RWPE2 (cell line): ENCODE measurements at places on chromosomes 1 and 21.

- DNase-seq, result no peak
Measured at GRCh38 chr1:157278383-157279137, 140.4 kb upstream of the ETV3 start.

GRCh38 chr1:31151402-31151801, 85.9 kb upstream of the PUM1 start:
- no peak for DNase-seq

- no peak for DNase-seq
Measured at GRCh38 chr1:212219679-212220463, 65.3 kb upstream of the PPP2R5A start.

DNA sequence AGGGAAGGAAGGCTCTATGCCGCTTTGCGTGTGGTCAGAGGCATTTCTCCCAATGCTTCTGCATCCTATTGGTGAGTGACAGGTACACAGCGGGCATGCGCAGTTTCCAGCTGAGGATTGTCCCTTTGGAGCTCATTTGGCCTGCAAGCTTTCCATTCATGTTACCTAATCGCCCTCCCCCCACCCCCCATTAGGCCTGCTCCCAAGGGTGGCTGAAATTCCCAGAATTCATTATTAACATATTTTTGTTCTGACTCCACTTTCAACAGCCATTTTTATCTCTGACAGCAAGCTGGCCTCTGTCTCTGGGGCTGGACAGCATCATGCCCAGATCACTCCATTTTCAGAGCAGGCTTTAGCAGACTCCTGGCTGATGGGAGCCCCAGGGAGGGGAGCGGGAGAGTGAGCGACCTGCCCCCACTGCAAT, 25.6 kb downstream of the MIS18A start:
- DNase-seq, result no peak

DNA sequence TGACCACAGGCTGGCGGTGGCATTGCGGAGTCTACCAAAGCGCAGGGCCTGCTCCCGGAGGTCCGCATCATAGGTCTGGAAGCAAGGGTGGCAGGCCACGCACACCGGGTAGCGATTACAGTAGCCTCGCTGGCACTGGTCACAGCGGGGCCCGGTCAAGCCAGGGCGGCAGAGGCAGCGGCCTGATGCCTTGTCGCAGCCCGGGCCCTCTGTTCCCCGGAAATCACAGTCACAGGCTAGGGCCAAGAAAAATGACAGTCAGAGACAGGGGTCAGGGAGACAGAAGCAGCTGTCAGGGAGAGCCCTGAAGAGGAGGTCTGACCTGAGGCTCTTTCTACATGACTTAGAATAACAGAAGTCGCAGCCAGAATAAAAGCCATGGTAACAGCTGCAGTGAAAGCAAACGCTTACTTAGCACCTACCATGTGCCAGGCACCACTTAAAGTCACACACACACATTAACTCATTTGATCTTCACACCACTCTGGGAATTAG, 26.4 kb downstream of the LAMB3 start:
- no peak for DNase-seq

- no peak for DNase-seq
Measured at GRCh38 chr1:225823811-225824261, 13.9 kb downstream of the EPHX1 start.

DNA sequence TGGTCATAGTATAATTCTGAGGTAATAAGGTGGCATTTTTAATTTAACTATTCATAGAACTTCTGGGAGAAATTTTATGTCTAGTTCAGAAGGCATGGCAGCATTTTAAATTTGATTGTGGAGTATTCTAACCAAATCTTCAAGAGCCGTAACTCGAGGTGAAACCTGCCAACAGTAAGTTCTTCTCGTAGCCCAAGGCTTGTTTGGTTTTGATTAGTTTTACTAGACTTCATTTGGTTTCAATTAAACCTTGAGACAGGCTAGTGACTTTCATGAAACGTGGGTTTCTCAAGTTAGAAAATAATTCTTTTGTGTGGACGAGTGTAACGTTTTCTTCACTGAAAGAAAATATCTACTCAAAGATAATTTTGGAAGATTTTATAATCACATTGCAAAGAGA, 395.5 kb downstream of the USP25 start:
- no peak for DNase-seq

DNA sequence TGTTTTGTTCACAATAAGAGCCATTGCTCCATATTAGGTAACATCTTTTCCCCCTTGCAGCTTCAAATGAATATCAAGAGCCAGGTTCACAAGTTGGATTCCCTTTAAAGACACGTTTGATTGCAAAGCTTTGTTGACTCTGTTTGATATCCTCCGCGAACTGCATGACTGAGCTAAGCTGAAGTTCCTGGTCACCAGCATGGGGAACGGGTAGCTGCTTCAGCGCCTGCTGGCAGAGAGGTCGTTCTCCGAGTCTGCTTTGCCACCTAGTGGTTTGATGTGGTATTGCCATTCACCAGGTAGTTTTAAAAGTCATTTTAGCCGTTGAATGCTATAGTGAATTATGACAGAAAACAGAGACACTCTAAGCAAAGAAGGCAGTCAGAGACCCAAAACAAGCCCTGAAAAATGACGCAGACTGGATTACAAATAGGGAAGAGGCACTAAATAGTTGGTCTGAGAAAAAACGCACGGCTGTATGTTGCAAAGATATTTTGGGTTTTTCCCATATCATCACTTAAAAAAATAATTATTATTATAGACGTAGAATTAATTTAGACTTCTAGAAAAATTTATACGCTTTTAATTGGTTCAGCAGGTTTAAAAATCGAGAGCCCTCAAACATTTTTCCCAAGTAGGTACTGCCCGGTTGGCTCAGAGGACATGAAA, 193.5 kb upstream of the FMN2 start:
- no peak for DNase-seq

DNA sequence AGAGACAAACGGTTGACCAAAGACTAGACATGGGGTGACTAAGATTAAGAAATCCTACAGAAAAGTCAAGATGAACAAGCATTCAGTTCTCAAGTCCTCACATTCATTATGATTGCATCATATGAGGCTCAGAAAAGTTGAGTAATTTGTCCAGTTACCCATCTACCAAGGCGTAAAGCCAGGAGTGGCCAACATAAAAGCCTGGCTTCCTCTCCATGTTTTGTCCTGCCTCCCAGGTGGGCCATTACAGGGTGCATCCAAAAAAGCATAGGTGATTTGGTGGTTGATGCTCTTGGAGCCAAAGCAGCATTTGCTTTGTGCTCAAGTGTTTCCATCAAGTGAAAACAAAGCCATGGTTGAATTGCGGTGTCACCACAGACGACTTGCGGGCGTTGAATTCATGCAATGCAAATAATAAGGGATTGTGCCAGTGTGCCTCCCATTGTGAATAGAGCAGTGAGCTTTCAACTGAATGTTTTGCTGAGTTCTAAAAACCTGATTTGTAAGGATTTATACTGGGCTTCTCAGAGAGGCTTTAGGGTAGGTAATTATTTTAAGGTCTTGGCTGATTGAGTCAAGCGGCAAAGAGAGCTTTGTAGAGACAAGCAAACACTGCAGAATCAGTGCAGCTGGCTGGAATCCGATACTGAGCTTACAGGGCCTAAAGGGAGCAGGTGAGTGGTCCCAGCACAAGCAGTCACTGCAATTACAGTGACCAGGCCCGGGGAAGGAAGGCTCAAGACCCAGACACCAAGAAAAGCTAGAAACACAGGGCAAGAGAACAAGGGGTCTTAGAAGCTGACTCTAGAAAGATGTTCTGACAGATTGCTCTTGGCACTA, 54.1 kb downstream of the KCNJ15 start:
- DNase-seq, result no peak

DNA sequence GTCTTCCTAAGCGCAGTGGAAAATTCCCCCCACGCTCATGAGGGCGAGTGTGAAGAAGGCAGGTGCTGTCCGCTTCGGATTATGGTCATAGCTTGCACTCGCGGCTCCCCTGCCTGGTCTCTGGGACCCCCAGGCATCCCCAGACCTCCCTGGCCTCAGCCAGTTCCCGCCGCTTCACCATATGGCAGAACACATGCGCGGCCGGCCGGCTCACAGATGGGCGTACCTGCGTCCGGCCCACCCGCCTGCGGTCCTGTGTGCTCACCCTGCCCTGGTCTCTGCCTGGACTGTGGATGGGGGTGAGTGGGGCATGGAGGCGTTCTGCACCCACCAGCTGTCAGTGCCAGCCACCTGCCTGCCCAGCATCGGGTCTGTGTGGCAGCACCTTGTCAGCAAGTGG, 34.1 kb downstream of the PRKCZ start:
- no peak for DNase-seq

DNA sequence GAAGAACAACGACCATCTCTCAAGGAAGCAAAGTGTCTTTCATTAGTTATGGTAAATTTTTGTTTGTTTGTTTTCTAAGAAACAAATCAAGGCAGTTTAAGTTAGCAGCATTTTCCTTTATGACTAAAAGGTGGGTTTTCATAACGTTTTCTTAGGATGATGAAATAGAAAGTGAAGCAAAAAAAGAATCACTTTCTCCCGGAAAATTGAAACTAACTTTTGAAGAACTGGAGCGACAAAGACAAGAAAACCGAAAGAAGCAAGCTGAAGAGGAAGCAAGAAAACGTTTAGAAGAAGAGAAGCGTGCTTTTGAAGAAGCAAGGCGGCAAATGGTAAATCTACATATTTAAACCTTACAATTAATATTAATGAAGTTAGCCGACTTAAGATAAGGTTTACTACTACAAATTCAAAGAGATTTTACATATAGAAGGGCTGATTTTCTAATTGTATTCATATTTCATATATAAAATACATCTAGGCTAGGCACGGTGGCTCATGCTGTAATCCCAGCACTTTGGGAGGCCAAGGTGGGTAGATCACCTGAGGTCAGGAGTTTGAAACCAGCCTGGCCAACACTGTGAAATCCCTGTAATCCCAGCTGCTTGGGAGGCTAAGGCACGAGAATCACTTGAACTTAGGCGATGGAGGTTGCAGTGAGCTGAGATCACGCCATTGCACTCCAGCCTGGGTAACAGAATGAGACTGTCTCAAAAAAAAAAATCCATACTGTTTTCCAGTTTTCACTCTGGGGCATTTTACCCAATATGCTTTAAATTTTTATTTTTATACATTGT, 38.3 kb downstream of the NEXN start:
- DNase-seq, result no peak

DNA sequence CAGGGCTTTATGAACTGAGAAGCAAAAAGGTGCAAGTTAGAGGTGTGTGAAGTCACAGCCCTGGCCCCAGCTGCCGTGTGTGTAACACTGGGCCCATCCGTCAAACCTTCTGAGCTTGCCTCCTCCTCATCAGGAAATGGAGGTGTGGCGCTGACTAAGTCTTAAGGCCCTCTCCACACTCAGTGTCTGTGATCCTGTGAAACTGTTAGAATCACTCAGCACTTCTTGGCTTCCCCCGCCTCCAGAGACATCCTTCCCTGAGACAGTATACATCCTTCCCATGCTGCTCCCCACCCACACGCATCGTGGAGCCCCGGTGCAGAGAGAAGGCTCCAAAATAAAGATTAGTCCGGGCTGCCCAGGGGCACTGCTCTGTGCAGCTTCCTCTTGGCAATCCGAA, 33.3 kb downstream of the LRP8 start:
- DNase-seq, result no peak

DNA sequence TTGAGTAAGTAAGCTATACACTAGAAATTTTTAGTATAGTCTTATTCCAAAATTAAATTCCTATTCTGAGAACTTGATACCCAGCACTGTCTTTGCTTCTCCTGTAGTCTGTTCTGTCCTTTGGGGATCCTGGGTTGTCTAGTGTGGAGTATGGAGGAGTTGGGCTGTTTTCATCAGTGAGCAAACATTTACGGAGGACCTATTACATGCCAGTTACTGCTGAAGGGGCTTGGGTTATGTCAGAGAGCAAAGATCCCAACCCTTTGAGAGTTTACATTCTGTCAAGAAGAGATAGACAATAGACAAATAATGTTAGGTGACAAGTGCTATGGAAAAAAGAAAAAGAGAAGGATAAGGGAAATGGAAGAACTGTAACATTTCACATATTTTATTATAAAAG, 9.0 kb downstream of the TRAPPC10 start:
- DNase-seq, result no peak

- DNase-seq, result no peak
Measured at GRCh38 chr21:26952374-26953066, 14.4 kb downstream of the ADAMTS5 start.

- peak; percentile 43 for DNase-seq
Measured at GRCh38 chr1:16126160-16126559, 29.7 kb downstream of the EPHA2 start.

GRCh38 chr1:3851292-3851691, 5.7 kb downstream of the CEP104 start:
- no peak for DNase-seq

DNA sequence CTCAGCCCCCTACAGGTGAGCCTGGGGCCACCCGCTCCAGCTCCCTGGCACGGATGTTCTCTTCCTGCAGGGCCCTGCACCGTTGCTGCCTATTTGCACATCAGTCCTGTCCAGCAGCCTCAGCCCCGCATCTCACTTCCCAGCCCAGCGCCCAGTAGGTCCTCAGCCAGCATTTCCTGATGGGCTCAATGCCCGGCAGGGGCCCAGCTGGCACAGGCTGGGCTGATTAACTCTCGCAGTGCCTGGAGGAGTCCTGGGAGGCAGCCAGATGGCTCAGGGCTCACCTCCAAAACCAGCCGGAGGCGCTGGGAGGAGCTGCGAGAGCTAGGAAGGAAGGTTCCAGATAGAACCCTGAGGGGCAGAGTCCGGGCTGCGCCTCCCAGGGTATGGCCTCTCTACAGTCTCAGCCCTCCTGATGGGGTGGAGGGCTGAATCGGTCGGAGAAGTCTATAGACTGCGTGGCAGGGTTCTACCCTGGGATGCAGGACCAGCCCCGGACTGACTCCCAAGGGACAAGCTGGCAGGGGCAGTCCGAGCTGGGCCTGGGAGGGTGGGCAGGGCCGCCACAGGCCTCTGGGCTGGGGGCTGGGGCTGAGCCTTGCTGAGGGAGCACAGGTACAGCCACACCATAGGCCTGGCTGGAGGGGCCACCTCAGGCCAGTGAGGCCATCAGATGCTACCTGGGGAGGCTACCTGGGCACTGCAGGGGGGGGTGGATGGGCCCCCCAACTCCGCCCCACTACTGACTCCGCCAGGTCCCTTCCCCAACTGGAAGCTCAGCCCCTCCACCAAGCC, 19.2 kb upstream of the CLSTN1 start:
- peak; percentile 51 for DNase-seq

DNA sequence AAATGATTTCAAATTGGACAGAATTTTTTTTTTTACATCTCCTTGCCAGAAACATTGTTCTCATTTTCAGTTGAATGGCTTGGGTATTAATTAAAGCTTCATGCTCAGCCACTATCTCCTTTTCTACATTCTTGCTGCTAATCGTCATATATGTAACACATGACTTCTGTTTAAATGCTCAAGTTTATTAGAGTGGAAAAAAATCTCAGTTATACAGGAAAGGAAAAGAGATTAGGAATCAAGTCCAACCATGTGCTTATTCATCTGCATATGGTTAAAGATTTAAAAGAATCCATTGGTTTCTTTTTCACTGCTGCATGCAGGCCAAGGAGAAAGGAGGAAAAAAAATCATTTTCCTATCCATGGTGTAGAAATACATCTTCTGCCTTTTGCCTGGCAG, 47.3 kb upstream of the CNN3 start:
- DNase-seq, result no peak

- no peak for DNase-seq
Measured at GRCh38 chr1:98523256-98523655, 138.3 kb upstream of the SNX7 start.
